ENCODE measurements at places on chromosomes 2 and 18.

DNA sequence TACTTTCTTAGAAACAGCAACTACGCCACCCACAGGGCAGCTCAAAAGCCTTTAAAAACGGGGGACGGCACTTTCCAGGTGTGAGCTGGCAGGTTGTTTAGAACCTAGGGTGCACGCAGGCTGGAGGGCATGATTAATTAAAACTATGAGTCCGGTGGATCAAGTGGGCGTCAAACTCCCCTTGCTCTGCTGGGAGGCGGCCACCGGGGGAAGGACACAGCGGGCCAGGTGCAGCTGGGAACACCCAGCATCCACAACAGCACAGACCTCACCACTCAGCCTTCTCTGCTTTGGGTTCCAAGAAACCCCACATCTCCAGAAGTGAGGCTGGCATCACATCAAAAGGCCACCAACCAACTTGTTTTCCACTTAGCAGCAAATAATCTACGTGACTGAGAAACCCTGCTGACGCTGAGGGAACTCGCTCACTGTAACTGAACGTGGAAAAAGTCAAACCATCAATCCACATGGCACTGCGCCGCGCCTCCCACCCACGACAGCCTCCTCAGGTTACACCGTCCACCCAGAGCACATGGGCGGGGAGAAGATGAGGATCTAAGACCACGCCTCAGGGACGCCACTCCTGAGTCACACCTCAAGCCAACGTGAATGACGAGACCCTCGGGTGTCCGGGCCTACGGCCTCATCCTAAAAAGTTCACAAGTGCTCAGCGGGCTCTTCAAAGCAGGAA lies 118.2 kb downstream of the ZNF516 start:
- no peak for DNase-seq

- DNase-seq: no peak
Observed at GRCh38 chr18:76451396-76452331, 43.4 kb downstream of the ZNF516 start.

- DNase-seq: no peak
Observed at GRCh38 chr2:85549826-85550225, 10.9 kb downstream of the MAT2A start.

DNA sequence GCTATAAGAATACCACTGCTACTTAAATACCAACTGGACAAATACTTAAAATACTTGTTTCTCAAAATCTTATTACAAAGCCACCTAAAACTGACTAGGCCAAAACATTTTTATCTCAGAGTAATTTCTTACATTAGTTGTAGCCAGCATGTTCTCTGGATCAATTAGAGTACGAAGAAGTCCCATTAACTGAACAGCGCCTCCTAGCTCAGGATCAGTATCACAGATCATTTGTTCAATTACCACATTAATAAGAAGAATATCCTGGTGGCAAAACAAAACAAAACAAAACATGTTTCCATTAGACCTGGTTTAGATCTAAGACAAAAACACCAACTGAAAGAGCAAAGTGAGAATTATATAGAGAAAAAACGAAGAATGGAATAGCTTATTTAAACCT lies 36.0 kb downstream of the PPP4R3B start:
- DNase-seq: no peak

DNA sequence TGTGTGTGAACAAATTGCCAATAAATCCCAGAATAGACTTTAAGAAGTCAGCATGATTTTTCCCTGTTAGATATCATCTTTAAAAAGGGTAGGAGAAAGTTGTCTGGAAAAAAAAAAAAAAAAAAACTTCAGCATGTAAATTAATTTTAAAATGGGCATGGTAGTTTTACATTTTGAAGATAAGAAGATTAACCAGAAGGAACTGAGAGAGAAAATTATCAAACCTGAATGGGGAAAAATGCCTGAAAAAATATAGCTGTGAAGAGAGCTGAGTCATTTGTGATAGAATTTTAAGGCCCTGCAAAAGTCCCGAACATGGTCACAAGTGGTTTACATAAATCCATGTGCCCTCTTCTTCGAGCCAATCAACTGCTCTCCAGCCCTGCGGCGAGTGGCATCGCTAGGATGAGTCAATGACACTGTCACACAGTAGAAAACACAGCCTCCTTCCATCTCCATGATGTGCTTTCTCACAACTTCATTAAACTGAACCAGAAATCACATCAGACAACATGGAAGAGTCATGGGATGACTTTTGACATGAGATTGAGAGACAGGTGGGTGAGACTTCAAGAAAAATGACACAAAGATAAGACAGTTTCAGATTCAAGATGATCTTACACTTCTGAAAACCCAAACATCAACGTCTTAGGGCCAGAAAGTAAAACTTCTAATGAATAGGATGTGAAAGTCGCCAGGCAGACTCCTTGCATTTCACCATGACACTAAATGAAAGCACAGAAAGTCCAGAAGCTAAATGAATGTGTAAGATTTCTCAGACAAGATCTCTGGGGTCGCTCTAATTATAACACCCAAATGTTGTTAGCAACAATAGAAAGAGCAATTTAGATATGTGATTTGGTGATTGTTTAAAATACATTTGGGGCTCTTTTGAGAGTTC lies 273.0 kb upstream of the ID2 start:
- DNase-seq: no peak

DNA sequence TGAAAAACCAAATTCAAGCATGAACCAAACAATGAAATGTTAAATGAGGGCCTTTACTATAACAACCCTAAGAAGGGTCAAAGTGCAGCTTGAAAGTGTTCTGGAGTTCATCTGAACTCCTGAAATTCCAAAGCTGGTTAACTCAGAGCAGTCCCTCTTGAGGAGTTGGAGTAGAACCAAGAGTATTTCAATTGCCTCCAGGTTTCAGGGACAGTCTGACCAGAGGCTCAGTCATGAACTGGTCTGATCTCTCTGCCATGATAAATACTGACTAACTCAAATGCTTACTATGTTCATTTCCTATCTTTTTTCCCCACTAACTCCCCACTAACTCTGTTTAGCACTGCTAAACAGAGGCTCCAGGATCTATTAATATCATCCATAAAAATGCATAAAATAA lies 2.7 kb downstream of the STARD7 start:
- no peak for DNase-seq

- no peak for DNase-seq
Observed at GRCh38 chr2:196941398-196942078, 15.0 kb upstream of the PGAP1 start.

- no peak for DNase-seq
Observed at GRCh38 chr2:172986040-172986439, 89.6 kb upstream of the MAP3K20 start.

- no peak for DNase-seq
Observed at GRCh38 chr2:151056870-151057269, 204.8 kb downstream of the RBM43 start.

- no peak for DNase-seq
Observed at GRCh38 chr2:84674586-84674985, 158.3 kb downstream of the DNAH6 start.

GRCh38 chr18:26487437-26487836 lies 60.9 kb downstream of the KCTD1 start:
- no peak for DNase-seq

DNA sequence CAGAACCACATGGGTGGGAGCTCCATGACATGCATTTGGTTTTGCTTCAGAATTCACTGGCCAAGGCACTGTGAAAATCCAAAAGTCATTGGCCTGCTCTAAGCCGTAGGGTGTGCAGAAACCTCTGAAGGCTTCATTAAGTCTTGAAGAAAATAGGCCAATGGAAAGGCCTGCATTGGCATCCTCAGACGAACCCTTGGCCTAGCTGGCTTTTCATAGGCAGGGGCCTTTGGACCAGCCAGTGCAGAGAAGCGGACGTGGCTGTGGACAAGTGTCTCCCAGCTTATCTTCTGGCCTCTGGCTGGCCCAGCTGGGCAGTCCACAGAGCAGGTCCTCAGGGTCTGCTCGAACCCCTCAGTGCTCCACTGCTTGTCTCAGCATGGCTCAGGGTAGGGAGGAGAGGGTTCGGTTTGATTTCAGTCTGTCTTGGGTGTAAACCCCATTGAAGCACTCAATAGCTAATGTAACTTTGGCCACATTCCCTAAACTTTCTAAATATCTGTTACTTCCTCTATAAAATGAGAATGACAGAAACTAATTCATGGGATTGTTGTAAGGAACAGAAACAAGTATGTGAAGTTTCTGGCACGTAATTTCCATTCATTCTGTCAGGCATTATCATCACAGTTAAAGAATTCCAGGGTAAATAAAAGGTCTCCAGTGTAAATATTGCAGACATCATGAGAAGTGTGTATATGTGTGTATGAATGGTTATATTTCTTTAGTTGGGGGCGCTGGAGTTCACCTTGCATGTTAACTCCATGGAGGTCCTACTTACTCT lies 125.5 kb downstream of the TFCP2L1 start:
- DNase-seq: no peak

- no peak for DNase-seq
Observed at GRCh38 chr2:168521053-168521741, 65.1 kb downstream of the CERS6 start.

GRCh38 chr2:146271131-146271831 lies 1573.5 kb upstream of the ACVR2A start:
- no peak for DNase-seq

GRCh38 chr2:217101972-217102371 lies 242.1 kb upstream of the TNP1 start:
- no peak for DNase-seq

- DNase-seq: no peak
Observed at GRCh38 chr2:181041661-181042060, 61.3 kb downstream of the UBE2E3 start.

DNA sequence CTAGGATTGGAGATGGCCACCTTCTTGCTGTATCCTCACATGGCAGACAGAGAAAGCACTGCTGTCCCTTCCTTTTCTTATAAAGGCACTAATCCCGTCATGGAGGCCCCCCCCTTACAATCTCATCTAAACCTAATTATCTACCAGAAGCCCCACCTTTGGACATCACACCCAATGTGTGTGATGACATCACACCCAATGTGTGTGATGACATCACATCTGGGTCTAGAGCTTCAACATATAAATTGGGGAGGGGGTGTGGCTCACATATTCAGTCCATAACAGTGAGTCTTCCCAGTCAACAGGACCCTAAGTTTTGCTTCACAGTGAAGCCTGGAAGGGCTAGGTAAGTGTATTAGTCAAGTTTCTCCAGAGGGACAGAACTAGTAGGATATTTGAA lies 213.1 kb downstream of the NYAP2 start:
- no peak for DNase-seq

DNA sequence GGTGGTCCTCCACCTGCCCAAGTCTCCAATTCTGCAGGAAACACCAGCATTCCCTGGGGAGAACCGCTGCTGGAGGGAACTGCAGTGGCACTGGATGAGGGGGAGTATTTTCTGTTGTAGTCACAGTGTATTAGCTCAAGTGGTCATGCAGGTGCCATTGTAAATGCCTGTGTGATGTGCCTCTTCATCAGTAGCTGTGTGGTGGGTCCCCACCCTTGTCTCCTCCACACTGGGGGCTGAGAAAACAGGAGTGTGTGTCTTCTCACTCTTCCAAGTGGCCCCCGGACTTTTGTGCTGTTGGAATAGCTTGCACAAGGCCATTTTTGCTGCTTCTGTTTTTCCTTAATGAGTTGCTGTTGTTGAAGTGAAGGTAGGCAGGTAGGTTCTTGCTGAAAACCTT lies 8.7 kb downstream of the NCK2 start:
- no peak for DNase-seq

DNA sequence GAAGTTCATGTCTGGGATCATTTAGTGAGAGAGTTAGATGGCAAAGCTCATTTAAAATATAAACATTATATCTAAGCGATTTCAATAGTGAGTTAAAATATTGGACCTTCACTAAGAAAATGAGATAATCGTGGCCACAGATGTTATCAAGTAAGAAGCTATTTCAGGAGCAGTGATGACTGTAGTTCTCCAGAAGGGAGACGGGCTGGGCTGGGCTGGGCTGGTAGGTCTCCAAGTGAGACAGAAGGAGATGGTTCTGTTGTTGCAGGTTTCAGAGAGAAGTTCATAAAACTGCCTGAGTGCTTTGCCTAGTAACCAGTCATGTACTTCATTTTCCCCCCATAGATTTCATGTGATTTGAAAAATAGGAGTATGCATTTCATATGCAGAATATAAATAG lies 130.1 kb upstream of the DAPL1 start:
- DNase-seq: no peak

DNA sequence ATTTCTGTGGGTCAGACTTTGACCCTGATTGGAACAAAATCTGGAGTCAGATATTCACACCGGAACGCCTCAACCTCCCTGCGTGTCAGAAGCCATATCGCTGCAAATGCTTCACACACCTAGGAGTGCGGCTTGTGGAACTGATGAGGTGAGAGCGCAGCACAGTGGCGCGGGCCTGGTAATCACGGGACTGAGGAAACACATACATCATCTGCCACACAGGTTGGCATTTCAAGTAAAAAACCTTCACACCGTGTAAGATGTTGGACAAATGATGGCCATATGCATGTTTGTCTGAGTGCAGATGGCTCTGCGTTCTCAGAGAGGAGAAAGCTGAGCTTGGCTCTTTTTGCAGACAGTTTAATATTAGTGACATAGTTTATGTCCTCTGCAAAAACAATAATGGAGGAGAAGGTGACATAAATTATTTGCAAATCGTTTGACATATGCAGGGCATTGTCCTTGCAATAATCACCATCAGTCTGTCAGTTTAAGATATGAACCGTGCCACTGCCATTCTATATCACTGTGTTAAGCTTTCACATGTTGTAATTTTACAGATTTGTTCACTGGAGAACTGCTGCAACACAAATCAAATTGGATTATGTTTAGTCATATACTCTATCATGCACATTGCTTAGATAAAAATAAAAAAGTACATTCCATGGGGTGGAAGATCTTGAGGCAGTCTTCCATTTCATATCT lies 101.4 kb downstream of the MTX2 start:
- DNase-seq: no peak

- DNase-seq: no peak
Observed at GRCh38 chr2:146189541-146189940, 1655.3 kb upstream of the ACVR2A start.

DNA sequence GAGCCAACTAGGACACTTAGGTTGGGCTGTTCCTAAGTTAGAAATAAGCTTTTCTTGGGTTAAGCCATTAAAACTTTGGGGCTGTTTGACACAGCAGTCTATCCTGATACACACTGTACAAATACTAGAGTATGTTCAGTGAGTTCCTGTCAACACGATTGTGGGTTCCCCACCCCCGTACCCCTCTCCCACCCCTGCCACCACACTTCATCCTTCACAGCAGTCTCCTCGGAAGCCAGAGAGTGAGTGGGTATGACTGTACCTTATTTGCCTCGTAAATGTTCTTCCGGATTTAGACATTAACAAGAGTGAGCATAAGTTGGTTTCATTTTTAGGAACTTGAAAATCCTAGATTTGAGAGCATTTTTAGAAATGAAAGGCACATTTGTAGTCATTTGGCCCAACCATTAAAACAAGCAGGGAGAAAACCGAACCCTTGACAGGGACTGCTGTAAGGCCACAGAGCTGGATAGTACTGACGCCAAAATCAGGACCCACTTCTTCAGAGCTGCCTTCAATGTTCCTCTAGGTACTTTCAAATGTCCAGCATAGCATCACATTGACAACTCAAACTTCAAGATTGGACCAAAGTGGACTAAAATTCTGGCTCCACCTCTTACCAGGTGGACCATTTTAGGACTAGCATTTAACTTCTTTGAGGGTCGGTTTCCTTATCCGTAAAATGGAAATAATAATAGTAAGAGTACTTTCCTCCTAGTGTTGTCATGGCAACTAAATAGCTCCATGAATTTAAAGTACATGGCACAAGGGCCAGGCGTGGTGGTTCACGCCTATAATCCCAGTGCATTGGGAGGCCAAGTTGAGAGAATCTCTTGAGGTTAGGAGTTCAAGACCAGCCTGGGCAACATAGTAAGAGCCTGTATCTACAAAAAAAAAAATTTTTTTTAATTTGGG lies 166.3 kb upstream of the SERTAD2 start:
- DNase-seq: no peak

GRCh38 chr2:129730979-129731378 lies 248.5 kb upstream of the RAB6C start:
- no peak for DNase-seq

- no peak for DNase-seq
Observed at GRCh38 chr2:20176760-20177159, 48.2 kb downstream of the SDC1 start.

All from NCI-H1436 (cell line).